SJSA1 (cell line): ENCODE measurements at places on chromosomes 6 and 20. TPM values are rescaled to one million over a fixed set of nuclear protein-coding genes. Genes with fewer than 3 reads are reported as not detected.

Gene GSTA1
- 8.5 and 8.7 TPM in 2 replicates for total RNA-seq

Gene PDE7B
- total RNA-seq: not detected in 2 replicates

Gene ADGB
- not detected in 2 replicates for total RNA-seq

Gene MATN4
- total RNA-seq: 0.50 TPM in 1 of 2 replicates, not detected in the other

Gene MYLK2
- total RNA-seq: 0.82 and 1.0 TPM in 2 replicates

Gene SRSF12
- 0.72 and 2.8 TPM in 2 replicates for total RNA-seq

Gene TREML2
- not detected in 2 replicates for total RNA-seq

Gene C20orf202
- total RNA-seq: not detected in 2 replicates

Gene UBE2J1
- total RNA-seq: 32.0 and 45.5 TPM in 2 replicates

Gene LRRC73
- not detected in 2 replicates for total RNA-seq

Gene CCNC
- 114 and 120 TPM in 2 replicates for total RNA-seq

Gene SLC17A1
- not detected in 2 replicates for total RNA-seq

Gene PSMF1
- 81.0 and 130 TPM in 2 replicates for total RNA-seq

Gene TFAP2C
- 0.92 and 1.1 TPM in 2 replicates for total RNA-seq

Gene CENPQ
- 22.2 and 22.3 TPM in 2 replicates for total RNA-seq

Gene BTNL2
- not detected in 2 replicates for total RNA-seq

Gene TBCC
- total RNA-seq: 51.0 and 73.6 TPM in 2 replicates

Gene TRIM40
- not detected in 2 replicates for total RNA-seq

Gene ULBP2
- 12.2 and 19.7 TPM in 2 replicates for total RNA-seq

Gene SAMD10
- 0.41 and 0.47 TPM in 2 replicates for total RNA-seq

Gene TINAG
- total RNA-seq: not detected in 2 replicates

Gene XKR7
- not detected in 2 replicates for total RNA-seq

Gene COL20A1
- not detected in 2 replicates for total RNA-seq

Gene F13A1
- 0.45 TPM in 1 of 2 replicates, not detected in the other for total RNA-seq

Gene CD40
- 0.05 TPM in 1 of 2 replicates, not detected in the other for total RNA-seq

Gene LTB
- not detected in 2 replicates for total RNA-seq

Gene MAFB
- not detected in 2 replicates for total RNA-seq

Gene TRAPPC3L
- 0.06 TPM in 1 of 2 replicates, not detected in the other for total RNA-seq

Gene CDH26
- not detected in 2 replicates for total RNA-seq

Gene SLC22A2
- total RNA-seq: not detected in 2 replicates

Gene TCF21
- 0.08 TPM in 1 of 2 replicates, not detected in the other for total RNA-seq

Gene RIPOR3
- 1.3 and 1.8 TPM in 2 replicates for total RNA-seq

Gene ARMH2
- not detected in 2 replicates for total RNA-seq

Gene LPA
- not detected in 2 replicates for total RNA-seq

Gene KIFC1
- total RNA-seq: 95.5 and 120 TPM in 2 replicates

Gene EDN1
- 39.7 and 45.5 TPM in 2 replicates for total RNA-seq

Gene TTBK1
- not detected in 2 replicates for total RNA-seq

Gene MYO6
- total RNA-seq: 6.4 and 6.7 TPM in 2 replicates

Gene KCNQ2
- not detected in 2 replicates for total RNA-seq

Gene FAM83C
- not detected in 2 replicates for total RNA-seq

Gene CAGE1
- total RNA-seq: 0.08 TPM in 1 of 2 replicates, not detected in the other

Gene INSM1
- total RNA-seq: not detected in 2 replicates

Gene FAM209B
- total RNA-seq: not detected in 2 replicates
